GM04503 (cell line): ENCODE measurements at places on chromosomes 5 and 9.

DNA sequence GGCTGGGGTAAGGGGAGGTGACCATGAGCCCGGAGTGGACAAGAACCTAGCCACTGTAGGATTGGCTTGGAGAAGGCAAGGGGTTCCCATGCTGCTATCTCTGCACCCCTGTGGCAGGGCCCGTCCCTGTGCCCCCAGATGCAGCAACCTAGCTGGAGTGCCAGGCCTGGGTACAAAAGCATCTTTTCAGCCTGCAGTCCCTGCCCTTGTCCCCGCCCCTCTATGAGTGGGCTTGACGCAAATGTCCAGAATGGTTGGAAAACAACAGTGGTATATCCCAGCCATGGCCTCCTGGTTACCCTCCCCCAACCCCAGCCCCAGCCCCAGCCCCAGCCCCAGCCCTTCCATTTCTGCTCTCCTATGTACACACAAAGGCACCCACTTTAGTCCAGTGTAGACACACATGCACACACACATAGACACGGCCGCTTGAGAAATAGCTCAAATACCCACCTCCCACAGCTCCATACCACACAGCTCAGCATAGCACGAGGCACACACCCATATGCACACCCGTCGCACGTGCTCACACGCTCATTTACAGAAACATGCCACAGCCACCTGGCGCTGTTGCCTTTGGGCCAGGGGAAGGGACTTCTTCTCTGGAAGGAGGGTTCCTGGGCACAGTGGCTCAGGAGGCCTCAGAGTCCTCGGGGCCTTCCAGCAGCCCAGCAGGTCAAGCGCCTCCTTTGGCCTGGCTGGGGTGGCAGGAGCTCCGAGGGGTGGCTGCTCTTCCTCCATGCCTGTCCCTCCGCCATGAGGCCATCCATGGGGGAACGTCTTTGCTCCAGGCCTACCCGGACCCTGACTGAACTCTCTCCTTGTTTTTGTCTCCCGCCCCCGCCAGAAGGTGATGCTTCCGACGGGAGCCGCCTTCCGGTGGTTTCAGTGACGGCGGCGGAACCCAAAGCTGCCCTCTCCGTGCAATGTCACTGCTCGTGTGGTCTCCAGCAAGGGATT, 34.1 kb downstream of the CXXC5 start:
- DNase-seq: no peak

DNA sequence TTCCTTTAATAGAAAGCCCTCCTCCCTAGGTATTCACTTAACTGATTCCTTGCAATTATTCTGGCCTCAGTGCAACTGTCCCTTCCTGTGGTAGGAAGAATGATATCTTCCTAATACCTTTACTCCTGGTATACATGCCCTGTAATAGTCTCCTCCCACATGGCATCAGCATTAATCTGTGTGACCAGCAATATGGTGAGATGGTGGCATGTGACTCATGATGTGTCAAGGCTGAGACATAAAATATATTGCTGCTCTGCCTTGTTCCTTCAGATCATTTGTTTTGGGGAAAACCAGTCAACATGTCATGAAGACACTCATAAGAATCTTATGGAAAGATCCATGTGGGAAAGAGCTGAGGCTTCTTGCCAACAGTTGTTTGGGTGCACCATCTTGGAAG, 149.1 kb upstream of the TRPM3 start:
- DNase-seq: no peak

GRCh38 chr9:110135846-110136245, 72.1 kb downstream of the C9orf152 start:
- no peak for DNase-seq

DNA sequence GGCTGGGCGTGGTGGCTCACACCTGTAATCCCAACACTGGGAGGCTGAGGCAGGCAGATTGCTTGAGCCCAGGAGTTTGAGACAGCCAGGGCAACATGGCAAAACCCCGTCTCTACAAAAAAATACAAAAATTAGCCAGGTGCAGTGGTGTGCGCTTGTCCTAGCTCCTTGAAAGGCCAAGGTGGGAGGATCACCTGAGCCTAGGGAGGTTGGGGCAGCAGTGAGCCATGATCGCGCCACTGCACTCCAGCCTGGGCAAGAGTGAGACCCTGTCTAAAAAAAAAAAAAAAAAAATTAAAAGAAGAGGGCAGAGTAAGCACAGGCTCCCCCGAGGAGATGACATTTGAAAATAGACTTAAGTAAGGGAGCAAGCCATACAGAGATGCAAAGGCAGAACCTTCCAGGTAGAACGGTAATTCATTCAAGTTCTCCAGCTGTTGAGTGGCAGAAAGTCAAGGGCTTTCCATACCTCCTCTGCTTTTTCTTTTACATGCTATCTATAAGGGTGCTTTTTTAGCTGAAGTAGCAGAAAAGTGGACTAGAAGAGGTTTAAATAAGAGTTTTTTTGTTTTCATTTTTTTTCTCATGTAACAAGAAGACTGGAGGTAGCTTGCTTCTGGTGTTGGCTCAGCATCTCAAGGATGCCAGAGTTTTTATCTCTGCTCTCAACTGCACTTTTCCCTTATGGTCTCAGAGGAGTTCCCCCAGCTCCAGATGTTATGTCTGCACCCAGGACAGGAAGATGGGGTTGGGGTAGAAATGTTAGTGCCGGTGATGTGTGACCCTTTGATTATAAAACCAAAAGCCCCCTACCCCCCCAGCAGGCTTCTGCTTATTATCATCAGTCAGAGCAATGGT, 40.8 kb downstream of the ERGIC1 start:
- no peak for DNase-seq

DNA sequence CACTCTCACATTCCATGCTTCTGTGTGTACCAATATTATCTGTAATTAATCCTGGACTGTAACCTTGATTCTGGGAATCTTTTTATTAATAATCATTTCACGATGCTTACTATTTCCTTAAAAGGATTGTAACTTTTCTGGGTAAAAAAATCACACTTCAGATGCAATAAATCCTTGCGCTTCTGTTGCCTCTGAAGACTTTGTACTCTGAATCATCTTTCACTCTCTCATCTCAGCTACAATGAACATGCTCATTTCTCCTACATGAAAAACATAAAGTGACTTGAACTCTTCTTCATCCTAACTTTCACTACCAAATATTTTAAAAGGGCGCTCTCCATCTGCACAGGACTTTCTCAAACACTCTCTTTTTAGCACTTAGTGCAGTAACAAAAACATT, 50.0 kb downstream of the GDA start:
- DNase-seq: no peak

GRCh38 chr5:115626445-115626823, 598 bp upstream of the TMED7 start:
- DNase-seq: no peak

DNA sequence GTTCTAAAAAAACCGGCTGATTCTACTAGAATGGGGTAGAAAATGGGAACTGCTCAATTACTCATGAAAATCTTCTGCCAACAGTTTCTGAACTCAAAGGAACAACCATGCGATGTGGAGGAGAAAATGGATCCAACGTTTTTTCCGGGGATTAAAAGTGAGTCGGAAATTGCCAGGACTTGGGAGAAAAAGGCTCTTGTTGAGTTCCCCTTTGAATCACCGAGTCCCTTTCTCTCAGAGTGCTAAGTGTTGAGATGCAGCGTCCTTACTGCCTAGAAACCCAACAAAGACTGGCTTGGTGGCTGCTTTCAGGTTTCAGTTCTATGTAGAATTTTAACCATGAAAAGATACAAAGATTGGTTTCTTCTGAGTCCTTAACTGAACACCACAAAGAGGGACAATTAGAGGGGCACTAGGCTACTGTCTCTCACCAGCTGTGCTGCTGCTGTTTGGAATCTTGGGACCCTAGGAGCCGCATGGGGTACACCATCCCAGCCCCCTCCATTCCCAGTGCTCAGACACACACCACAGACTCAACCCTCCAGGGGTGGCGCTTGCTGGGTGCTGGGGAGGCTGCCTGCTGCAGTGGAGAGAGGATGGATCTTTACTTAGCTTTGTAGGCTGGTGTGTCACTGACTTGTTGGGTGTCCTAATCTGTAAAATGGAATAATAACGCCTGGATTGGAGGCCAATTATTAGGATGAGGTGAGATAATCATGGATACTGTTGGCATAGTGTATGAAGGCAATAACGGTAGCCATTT, 21.5 kb upstream of the NEUROG1 start:
- DNase-seq: no peak

DNA sequence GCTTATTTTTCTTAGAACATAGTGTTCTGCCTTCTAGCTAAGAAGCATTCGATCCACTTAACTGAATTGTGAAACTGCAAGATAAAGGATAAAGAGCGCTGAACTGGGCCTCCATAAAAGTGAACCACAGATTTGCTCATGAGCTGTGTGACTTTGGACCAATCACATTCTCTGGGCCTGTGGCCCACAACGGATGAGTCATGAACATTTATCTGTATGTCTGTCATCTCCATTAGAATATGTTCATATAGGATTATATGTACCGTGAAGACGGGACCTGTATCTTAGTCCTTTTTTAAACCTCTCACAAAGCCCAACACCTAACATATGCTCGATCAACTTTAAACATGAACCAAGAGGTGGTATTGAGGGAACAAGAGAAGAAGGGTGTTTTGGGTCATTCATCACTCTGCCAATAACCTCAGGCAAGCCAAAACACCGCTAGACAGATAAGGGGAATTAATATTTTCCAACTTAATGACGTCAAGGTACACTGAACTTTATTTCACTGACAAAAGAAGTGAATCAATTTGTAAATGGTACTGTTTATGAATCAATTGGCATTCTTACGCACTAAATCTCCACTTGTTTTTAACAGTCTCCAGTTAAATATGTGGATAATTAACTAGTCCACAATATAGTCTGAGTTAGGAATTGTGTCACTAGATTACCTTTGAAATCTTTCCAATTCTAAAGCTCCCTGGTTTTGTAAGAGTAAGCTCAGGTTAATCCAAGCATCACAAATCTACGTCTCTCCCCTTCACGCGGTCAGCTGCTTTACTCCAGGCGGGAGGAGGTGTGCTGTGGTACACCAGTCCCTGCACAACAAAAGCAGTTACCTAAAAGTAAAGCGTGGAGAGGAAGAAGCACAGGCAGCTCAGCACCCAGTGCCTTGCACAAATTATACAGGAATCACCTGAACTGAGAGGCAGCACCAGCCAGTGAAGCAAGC, 1.6 kb downstream of the TMEM245 start:
- DNase-seq: no peak

DNA sequence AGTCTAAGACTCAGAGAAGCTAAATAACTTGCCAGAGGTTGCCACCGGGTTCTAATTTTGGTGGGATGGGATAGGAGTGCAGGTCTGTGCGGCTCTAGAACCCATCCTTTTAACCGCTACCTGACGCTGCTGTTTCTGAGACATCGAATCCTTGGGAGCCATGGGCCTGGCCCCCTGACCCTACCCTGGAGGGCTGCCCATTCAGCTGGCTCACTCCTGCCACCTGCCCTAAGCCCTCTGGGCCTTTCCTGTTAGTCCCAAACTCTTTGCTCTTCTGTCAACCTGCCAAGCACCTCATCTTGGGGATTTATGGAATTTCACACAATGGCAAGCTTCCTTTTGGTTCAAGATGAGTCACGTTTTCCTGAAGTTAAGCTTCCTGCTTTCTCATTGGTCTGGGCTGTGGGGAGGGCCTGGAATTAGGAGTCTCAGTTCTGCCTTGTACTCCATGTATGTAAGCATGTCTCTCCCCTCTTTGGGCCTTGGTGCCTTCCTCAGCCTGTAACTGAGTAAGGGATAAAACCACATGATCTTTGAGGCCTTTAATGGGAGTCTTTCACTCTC, 26.6 kb downstream of the ENHO start:
- DNase-seq: no peak

- DNase-seq: no peak
Observed at GRCh38 chr5:126531543-126532120, 63.4 kb downstream of the ALDH7A1 start.

DNA sequence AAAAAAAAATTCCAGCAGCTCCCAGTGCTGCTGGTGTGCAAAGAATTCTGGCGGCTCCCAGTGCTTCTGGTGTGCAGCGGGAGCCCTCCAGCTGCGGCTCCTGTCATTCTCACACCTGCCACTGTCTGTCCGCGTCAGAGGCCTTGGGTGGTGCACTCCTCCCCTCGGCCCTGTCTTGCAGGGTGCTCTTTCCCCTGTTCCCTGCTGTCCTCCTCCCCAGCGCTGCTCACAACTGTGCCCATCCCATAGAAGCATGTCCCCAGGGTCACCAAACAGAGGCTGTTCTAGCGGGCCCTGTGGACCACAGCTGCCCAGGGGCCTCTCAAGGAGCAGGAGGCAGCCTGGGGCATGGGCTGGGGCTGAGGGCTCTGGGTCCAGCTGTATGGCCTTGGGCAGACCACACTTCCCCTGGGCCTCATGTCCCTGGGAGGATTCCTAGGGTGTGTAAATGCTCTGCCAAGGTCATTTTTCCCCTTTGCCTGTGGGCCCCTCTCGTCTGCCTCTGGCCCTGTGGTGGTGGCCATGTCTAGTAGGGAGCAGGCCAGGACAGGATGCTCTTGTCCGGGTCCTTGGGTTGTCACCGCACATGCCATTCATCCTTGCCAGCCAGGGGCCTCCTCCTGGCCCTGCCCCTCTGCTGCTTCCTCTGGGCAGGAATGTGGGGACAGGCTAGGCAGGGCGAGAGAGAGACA, 68.2 kb downstream of the PHF2 start:
- no peak for DNase-seq

- no peak for DNase-seq
Observed at GRCh38 chr9:122286764-122287163, 22.1 kb downstream of the MRRF start.

- DNase-seq: no peak
Observed at GRCh38 chr5:17218353-17219005, 1.0 kb downstream of the BASP1 start.

GRCh38 chr5:59279979-59280378, 613.5 kb downstream of the PDE4D start:
- no peak for DNase-seq

DNA sequence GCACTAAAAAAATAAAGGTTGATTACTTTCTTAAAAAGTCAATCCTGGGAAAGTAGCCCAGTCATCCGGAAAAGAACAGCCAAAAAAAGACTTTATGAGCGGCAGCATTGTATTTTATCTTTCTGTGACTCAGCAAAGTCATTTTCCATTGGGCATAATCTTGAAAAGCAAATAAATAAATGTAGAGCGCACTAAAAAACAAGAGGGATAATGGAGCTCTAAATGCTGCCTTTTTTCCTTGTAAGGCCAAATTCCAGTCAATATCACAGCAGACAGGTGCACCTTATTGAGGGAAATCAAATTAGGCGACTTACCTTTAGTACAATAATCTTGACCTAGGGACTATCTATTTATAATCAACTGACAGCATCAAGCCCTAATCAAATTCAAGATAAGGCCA, 266.8 kb downstream of the MTRR start:
- DNase-seq: no peak

GRCh38 chr9:83220730-83221129, 157.8 kb upstream of the RASEF start:
- peak; percentile 30 for DNase-seq

- no peak for DNase-seq
Observed at GRCh38 chr9:136544548-136544963, 1.3 kb downstream of the NOTCH1 start.

- DNase-seq: no peak
Observed at GRCh38 chr5:77824981-77825380, 48.8 kb upstream of the TBCA start.

- no peak for DNase-seq
Observed at GRCh38 chr9:99257723-99258389, 35.8 kb downstream of the SEC61B start.

- no peak for DNase-seq
Observed at GRCh38 chr5:181203093-181203711, 1.8 kb downstream of the TRIM7 start.

- DNase-seq: no peak
Observed at GRCh38 chr5:53180538-53180937, 71.0 kb upstream of the MOCS2 start.

- DNase-seq: no peak
Observed at GRCh38 chr9:111825468-111826145, 30.9 kb upstream of the SHOC1 start.

- DNase-seq: no peak
Observed at GRCh38 chr9:124221676-124222075, 36.1 kb upstream of the NEK6 start.
